Stimulated activated naive CD4-positive, alpha-beta T cell (primary cell): ENCODE measurements at places on chromosomes 3 and 15.

DNA sequence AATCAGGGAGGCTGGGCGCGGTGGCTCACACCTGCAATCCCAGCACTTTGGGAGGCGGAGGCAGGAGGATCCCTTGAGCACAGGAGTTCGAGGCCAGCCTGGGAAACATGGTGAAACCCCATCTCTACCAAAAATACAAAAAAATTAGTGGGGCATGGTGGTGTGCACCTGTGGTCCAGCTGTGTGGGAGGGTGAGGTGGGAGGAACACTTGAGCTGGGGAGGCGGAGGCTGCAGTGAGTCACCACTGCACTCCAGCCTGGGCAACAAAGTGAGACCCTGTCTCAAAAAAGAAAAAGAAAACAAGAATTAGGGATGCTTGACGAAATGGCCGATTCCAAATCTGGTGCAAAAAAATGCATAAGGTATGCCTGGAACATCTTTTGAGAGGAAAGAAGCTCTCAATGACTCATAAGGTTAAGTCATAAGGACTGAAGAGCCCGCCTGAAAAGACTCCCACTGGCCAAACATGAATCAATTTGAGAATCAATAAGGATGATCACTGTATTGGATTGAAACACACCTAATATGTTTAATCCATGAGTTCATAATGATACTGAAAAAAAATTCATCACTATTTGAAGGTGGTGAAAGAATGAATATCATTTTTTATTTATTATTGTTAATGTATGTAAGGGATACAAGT is 27.7 kb downstream of the BLM start:
- no peak for DNase-seq

DNA sequence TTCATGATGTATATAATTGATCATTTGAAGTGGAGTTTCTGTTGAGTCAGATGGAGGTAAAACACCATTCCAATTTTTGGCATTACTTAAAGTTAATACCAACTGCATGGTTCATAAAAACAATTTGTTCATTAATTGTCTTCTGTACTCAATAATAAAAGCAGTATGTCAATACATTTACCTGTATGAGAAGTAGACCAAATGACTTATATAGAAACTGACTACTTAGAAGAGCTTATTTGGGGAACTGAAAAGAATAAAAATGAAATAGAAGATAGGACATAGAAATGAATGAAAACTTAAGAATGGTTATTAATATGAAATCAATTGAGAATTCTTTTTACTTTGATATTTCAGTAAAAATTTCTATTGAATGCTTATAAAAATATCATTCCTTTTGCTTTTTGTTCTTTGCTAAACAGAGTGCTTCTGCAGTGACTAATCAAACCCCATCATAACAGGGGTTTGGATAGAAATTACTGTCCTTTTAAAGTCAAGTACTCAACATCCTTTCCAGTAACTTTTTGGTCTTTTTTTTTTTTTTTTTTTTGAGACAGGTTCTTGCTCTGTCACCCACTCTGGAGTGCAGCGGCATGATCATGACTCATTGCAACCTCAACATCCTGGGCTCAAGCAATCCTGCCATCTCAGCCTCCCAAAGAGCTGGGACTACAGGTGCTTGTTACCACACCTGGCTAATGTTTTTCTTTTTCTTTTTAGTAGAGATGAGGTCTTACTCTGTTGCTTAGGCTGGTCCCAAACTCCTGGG is 6.5 kb upstream of the CRYBG3 start:
- DNase-seq, result no peak

GRCh38 chr3:11482021-11482420 is 161.7 kb downstream of the VGLL4 start:
- no peak for DNase-seq

- DNase-seq, result no peak
These were observed at the start of gene HYAL2 for GRCh38 chr3:50322386-50323091. Gene HYAL2, minus strand, starts transcription at chr3:50322745. Its CDS starts 2,256 bp downstream, at chr3:50320489.

- no peak for DNase-seq
These were observed 10.9 kb downstream of the BAHD1 start for GRCh38 chr15:40451527-40452158.

GRCh38 chr3:30281526-30281925 is 324.9 kb upstream of the TGFBR2 start:
- DNase-seq, result no peak

- no peak for DNase-seq
These were observed 68.1 kb downstream of the TRIM69 start for GRCh38 chr15:44804298-44805046.

DNA sequence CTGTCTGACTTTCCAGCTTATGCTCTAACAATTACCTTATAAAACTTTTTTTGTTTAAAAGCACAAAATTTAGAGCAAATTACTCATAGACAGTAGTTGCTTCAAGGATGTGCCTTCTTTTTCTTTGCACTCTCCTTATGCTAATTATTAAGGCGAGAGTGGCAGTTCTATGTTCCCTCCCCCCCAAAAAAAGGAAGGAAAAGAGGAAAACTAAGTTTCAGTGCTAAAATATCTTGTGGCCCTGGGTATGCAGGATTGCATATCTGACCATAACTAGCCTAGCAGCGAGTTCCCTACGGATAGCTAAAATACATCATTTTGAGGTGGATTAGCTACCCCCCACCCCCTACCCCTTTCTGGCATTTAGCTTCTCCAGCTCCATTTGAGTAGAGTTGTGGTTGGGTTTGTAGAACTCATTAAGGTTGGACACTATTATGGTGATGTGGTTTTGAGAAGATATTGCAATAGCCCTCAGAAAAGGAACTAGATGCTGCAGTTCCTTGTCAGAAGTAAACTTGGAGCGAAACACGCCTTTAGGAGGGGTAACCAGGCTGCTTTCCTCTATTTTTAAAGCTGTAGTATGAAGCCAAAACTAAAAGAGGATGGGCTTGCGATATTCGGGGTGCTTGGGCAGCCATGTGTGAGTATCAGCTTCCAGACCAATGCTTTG is 174.6 kb downstream of the AKAP13 start:
- DNase-seq, result no peak
